ENCODE measurements at places on chromosomes 7 and 10. TPM values are rescaled to one million over a fixed set of nuclear protein-coding genes. Genes with fewer than 3 reads are reported as not detected.
A peak's percentile ranks its signal among the peaks of the same experiment; 100 is the strongest.

DNA sequence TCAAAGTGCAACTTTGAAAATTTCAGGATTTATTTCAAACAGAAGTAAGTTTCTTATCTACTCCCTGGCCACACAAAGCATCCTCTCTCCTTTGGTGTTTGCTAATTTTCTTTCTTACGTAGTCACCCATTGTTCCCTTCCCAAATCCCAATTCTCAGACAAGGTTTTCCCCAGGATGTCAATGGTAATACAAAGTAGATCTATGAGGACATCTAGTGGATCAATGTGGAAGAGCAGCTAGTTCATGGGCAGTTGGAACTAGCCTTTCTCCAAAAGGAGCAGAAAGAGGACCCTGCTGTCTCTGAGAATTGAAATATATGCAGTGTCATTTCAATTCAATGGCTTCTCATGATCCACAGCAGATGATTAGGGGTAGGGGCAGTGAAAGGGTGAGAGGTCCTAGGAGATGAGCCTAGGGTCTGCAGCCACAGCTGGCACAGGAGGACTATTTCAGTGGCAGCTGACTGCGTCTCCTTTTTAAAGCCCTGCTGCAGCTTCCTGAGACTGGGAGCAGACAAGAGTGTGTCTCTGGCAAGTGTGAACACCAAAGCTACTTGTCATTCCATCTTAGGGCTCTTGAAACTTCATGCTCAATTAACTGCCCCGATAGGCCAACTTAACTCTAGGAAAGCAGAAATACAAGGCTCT, 632.6 kb downstream of the KCNMA1 start:
- DNase-seq: no peak

- no peak for DNase-seq
These were observed 194.2 kb downstream of the SNX13 start for GRCh38 chr7:17746020-17746530.

- DNase-seq: no peak
These were observed 91.5 kb upstream of the TCERG1L start for GRCh38 chr10:131402771-131403650.

DNA sequence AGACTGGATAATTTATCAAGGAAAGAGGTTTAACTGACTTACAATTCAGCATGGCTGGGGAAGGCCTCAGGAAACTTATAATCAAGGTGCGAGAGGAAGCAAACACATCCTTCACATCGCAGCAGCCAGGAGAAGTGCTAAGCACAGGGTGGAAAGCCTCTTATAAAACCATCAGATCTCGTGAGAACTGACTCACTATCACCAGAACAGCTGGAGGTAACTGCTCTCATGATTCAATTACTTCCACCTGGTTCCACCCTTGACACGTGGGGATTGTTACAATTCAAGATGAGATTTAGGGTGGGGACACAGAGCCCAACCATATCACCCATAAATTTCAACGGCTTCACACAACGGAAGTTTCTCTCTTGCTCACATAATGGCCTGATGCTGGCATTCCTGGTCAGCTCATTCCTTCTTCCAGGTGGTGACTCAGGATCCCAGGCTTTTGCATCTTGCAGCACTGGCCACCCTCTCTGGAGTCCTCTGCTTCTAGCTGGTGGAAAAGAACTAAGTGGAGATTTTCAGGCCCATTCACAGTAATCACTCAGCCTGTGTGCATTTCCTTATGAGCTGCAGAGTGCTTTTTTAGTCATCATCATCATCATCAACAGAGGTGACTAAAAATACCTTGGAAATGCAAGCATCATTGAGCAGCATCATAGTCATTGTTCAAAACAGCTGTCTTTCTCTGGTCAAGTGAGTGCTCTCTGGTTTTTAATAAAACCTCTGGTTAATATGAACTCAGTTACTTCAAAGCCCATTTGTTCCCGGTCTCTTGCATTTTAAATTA, 308.1 kb downstream of the SFMBT2 start:
- no peak for DNase-seq

The HELLS gene
- 114 TPM for total RNA-seq

The VSIR gene
- total RNA-seq: 124 TPM

The IQUB gene
- total RNA-seq: not detected

The HOXA9 gene
- not detected for total RNA-seq

DNA sequence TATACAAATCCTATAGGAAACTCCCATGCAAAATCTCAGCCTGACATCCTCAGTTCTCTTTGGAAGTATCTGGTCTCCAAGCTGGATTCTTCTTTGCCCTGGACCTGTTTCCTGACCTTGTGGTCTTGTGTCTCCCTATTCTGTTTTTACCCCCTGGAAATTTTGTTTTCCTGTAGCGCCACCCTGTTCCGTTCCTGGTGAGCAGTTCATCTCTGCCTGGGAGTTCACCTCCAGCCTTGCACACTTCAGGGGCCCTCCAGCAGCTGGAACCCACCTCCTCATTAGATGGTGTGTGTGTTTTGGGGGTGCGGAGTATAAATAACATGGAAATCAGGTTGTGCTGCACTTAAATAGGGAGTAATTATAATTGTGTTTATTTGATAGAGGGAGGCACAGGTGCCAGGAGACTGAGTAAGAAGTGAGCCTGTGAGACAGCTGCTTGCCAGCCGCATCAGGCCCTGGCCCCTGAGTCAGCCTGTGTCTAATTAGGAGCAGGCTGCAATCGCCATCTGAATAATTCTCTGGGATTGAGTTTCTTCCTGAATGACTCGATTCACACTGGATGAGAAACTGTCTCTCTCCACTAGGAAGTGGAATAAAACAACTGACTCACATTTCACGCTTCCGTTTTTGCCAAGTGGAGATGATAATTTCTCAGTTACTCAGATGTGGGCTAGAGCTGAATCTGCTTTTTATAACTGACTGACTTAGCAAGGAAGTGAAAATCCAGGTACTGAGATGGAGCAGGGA, 69.4 kb upstream of the HECTD2 start:
- DNase-seq: no peak

- DNase-seq: no peak
These were observed 45.5 kb upstream of the SLC29A4 start for GRCh38 chr7:5237286-5237685.

GRCh38 chr10:98832738-98833137, 386.0 kb upstream of the HPS1 start:
- DNase-seq: no peak

- no peak for DNase-seq
These were observed 419.9 kb downstream of the ARL4A start for GRCh38 chr7:13107291-13107690.

GRCh38 chr10:93123766-93124165, 50.1 kb downstream of the CYP26A1 start:
- DNase-seq: no peak

DNA sequence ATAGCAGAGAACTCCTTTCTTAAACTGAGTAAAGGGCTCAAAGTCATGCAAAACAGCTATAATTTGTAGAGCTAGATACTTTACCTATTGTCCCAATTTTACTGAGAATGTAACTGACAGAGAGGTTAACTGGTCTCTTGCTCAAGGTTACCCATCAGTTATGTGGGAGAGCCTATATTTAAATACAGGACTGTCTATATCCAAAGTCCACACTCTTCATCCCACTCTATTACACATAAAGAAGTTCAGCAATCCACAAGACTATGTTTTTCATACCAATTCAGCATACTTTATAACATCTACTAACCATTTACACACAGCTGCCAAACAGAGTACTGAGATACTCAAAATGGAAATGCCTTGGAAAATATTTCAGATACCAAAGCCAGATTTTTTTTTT, 100.2 kb downstream of the MICU1 start:
- no peak for DNase-seq

The UNCX gene
- not detected for total RNA-seq

DNA sequence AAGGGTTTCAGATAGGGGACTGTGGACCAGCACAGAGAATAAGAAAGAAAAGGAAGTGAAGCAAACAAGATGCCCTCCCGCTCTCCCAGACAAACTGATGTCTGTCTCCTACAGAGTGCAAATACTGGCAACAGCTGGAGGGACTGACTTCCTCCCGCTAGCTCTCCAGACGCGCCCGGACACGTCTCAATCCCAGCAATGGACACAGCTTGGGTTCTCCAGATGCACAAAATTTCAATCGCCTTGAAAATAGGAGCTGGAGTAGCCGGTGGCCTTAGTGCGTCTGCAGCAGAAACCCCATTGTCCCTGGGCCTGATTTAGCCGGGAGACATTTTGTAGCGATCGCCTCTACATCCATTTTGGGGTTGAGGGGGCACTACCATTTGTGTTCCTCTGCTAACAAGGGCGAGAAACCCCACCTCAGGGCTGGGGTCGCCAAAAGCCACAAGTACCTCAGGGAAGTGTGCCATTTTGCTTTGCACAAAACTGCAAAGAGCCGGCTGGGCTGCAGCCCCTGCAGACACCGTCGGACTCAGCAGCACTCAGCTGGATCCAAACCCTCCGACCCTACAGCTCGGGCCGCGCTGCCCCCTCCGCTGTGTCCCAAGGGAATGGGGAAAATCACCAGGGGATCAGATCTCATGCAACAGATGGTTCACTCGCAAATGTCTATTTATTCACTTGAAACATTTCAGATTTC, 5.9 kb downstream of the CPA2 start:
- no peak for DNase-seq

The PVRIG gene
- 86.1 TPM for total RNA-seq

GRCh38 chr7:157675427-157675927, 338.7 kb downstream of the DNAJB6 start:
- DNase-seq: no peak

DNA sequence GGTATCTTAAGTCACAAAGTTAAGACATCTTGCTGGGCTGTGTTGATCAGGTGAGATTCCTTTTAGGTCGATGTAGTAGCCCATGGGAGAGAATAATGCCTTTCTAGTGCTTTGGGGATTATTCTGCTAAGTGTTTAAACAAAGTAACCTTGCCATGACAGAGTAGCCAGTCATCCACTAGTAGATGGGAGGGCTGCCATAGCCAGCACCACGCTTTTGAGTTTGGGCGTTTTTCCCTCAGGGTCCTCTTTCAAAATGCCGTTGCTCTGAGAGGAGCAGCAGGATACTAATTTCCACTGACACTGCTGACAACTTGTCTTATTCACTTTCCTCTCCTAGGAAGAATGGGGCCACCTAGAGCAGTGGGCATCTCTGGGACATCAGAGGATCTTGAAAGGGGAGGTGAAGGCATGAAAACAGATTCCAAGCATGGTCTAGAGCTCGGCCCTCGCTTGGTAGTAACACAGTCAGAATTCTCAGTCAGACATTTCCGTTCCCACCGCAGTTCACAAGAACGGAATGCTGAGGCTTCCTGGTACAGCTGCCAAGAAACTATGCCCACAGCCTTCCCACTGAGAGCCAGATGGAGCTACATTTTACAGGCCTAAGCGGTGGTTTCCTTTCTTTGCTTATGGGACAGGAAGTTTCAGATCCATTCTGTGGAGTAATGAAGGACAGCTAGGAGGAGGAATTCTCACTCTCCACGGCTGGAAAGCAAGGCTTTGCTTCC, 15.3 kb upstream of the RSU1 start:
- DNase-seq: no peak

DNA sequence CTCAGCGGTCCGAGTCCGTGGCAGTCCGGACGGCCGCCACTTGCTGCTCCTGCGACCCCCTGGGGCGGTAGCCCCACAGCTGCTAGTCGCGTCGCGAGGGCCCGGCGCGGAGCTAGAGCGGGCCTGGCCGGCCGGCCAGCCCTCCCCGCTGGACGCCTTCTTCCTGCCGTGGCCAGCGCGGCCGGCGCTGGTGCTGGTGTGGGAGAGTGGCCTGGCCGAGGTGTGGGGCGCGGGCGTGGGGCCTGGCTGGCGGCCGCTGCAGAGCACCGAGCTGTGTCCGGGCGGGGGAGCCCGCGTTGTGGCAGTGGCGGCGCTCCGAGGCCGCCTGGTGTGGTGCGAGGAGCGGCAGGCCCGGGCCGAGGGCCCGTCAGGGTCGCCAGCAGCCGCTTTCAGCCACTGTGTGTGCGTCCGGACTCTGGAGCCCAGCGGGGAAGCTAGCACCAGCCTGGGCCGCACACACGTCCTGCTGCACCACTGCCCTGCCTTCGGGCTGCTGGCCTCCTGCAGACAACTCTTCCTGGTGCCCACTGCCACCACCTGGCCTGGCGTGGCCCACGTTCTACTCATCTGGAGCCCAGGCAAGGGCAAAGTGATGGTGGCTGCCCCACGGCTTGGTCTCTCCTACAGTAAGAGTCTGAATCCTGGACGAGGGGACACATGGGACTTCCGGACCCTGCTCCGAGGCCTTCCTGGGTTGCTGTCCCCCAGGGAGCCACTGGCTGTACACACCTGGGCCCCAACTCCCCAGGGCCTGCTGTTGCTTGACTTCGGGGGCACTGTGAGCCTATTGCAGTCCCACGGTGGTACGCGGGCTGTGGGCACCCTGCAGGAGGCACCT, 631 bp downstream of the HPS6 start:
- DNase-seq: peak; percentile 60

GRCh38 chr10:82378146-82378545, 503.2 kb downstream of the NRG3 start:
- DNase-seq: no peak

- DNase-seq: no peak
These were observed 637 bp downstream of the MICU1 start for GRCh38 chr10:72625276-72625607.

GRCh38 chr7:157378390-157378789, 41.6 kb downstream of the DNAJB6 start:
- no peak for DNase-seq

DNA sequence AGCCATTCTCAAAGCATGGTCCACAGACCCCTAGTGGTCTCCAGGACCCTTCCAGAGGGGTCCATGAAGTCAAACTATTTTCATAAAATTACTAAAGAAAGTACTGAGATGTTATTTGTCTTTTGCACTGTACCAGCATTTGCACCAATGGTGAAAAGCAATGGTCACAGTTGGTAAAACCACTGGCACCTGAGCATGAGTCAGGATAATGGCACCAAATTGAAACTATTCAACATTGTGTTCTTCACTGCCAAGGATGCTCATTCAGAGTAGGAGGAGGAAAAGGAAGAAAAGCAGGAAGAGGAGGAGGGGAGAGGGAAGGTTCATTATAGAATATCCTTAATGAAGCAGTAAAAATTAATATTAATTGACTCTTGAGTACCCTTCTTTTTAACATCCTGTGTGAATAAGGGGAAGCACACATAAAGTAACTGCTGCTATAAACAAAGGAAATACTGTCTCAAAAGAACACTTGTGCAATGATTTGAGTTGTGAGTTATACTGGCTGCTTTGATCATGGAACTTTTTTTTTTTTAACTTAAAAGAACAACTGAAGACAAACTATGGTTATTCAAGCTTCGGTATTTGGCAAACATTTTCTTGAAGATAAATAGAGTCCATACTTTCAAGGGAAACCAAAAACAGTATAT, 60.2 kb downstream of the MPP7 start:
- DNase-seq: no peak

DNA sequence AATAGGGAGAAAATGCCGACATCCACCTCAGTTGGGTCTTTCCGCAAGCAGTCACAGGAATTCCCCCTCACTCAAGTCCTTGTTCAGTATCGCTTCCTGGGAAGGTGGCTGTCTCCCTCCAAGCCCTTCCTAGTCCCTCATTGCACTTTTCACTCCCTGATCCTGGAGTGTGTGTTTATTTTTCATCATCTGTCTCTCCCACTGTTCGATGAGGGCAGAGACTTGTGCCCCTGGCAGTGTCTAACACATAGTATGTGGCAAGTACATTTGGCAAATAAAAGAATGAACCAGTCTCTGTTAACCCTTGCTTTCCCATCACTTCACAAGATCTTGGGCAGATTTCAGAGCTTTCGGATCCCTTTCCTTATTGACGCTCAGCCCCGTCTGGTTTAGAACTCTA, 24.0 kb upstream of the CACUL1 start:
- DNase-seq: no peak

- DNase-seq: peak; percentile 96
These were observed at the start of gene SLK for GRCh38 chr10:103966671-103967447. TSS of gene SLK (plus strand) at chr10:103967140. CDS start at chr10:103967746, 606 bp downstream.

The NDUFB2 gene
- 138 TPM for total RNA-seq

Measured in activated naive CD8-positive, alpha-beta T cell treated with anti-CD3 and anti-CD28 coated beads, Interleukin-2, amount 10 ng/mL, durations not matched to agents 7 days and 5 days (primary cell).